ENCODE measurements at places on chromosomes 12 and 14.

DNA sequence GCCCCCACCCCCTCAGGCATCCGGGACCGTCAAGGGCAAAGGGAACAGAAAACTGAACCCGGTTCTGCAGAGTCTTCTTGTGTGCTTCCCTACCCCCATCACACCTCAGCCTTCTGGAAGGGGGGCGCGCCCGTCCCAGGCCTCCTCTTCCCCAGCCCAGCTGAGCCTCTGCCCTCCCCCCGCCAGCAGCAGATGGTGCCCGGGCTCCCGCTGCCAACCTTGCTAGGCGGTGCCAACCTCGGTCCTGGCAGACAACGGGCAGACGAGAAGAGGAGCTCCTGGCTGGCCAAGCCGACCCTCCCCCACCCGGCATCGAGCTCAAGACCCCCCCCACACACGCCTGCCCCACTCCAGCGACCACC, 8.7 kb downstream of the STAC3 start:
- DNase-seq: no peak

- DNase-seq: no peak
Measured at GRCh38 chr14:22926316-22926715, 2.9 kb downstream of the PRMT5 start.

DNA sequence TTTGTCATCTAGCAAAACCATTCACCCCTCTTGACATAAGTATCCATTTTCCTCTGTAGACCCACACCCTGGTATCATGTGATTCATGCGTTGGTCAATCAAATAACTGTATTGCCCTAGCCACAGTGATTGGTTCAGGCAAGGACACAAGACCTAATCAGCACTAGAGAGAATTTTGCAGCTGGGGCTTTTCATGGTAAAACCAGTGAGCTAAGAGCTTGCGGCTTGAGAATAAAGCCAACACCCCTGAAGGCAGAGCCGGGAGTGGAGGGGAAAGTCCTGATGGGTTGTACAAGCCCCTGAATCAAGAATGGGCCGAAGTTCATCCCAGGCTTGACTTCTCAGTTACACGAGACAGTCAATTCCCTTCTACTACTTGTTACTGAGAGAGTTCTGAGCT, 33.2 kb upstream of the LTBP2 start:
- DNase-seq: no peak

- no peak for DNase-seq
Measured at GRCh38 chr12:42807251-42807650, 217.7 kb upstream of the PRICKLE1 start.

- no peak for DNase-seq
Measured at GRCh38 chr14:68626386-68626785, 166.5 kb downstream of the ZFP36L1 start.

GRCh38 chr12:66684222-66684621, 5.3 kb upstream of the GRIP1 start:
- DNase-seq: no peak

DNA sequence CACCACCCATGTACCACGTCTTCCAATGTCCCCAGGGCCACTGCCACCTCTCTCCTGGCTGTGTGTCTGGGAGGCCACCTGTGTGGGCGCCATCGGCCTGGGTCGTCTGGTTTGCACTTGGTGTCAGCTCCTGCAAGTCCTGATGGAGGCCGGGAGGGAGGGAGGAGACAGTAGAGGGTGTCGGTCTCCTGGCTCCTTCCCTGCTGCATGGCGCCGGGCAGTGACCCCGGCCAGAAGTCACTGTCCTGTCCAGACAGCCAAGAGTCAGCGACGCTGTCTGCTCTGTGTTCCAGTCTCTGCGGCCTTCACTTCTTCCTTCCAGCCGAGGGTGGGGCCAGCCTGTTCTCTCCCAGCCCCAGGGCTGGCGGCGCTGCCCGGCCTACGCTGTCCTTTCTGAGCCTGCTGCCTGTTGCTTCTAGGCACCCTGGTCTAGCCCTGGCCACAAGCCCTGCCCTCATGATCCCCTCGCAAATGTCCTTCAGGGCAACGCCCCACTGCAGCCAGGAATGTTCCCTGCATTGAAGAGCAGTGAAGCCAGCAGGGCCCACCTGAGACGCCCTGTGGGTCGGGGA, 13.0 kb upstream of the LBHD2 start:
- no peak for DNase-seq

DNA sequence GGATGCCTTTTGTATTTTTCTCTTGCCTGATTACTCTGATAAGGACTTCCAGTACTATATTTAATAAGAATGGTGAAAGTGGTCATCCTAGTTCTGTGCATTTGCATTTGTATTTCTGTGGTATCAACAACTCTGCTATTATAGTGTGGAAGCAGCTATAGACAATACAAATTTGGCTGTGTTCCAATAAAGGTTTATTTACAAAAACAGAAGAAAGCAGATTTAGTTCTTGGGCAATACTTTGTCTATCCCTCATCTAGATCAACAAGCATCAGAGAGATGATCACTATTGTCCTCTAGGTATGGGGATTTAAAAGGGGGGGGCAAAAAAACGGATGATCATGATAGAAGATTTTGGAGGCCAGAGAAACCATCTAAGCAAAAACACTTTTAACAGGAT, 19.1 kb upstream of the BTG1 start:
- no peak for DNase-seq

DNA sequence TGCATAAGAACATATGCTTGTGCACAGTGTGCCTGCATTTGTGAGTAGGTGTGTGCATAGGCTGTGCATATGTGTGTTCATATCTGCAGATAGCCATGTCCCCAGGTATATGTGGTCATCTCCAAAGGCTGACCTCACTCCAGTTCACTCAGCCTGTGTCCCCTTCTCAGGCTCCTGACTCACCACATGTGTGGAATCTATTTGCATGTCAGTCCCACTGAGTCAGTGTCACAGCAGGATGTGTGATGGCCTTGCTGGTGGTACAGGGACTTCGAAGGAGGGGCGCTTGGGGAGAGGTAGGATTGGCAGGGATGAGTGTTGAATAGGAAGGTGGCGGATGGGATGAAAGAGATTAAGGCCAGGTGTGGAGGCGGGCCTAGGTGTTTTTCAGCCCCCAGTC, 35.5 kb downstream of the KRT80 start:
- no peak for DNase-seq

DNA sequence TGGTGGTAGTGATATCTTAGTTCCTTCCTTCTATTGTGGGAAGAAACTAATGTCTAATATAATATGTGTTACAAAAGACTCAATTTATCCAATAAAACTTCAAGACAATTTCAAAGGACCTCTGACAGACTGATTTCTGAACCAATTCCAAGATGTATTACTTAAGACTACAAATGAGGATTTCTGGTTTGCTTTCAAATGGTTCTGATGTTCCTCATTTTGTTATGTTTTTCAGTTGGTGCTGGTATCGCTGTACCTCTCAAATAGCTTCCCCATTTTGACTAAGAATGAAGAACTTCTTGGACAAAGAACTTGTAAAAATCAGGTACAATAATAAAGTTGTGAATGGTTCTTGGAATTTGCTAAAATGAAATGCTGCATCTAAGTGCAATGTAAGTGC, 19.4 kb upstream of the MBIP start:
- DNase-seq: no peak

DNA sequence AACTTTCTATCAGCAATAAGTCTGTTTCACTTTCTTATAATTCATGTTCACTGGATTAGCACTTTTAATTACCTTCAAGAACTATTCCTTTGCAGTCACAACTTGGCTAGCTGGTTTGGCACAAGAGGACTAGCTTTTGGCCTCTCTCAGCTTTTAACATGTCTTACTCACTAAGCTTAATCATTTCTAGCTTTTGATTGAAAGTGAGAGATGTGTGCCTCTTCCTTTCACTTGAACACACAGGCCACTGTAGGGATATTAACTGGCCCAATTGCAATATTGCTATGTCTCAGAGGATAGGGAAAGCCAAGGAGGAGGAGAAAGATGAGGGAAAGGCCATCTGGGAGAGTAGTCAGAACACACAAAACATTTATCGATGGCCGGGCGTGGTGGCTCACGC, 92.7 kb downstream of the PRICKLE1 start:
- DNase-seq: no peak

DNA sequence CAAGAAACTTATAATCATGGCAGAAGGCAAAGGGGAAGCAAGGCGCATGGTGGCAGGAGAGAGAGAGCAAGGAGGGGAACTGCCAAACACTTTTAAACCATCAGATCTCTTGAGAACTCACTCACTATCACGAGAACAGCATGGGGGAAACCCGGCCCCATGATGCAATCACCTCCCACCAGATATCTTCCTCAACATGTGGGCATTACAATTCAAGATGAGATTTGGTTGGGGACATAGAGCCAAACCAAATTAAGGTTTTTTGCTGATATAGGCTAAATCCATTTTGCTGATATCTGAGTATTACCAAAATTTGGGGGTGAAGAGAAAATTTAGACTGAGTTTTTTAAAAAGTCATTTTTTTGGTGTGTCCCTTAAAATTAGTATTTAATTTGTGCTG, 54.9 kb upstream of the TMX1 start:
- no peak for DNase-seq

GRCh38 chr12:2641207-2641606, 153.6 kb upstream of the FKBP4 start:
- DNase-seq: peak; percentile 54

DNA sequence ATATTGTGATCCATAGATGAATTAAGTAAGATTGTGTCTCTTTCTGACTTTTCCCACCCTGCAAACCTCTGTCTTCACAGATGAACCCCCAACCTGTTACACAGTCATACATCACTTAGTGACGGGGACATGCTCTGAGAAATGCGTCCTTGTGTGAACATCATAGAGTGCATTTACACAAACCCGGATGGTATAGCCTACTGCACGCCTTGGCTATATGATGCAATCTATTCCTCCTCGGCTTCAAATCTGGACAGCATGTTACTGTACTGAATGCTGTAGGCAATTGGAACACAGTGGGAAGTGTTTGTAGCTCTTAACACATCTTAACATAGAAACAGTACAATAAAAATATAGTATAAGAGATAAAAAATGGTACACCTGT, 7.4 kb upstream of the TESPA1 start:
- no peak for DNase-seq

DNA sequence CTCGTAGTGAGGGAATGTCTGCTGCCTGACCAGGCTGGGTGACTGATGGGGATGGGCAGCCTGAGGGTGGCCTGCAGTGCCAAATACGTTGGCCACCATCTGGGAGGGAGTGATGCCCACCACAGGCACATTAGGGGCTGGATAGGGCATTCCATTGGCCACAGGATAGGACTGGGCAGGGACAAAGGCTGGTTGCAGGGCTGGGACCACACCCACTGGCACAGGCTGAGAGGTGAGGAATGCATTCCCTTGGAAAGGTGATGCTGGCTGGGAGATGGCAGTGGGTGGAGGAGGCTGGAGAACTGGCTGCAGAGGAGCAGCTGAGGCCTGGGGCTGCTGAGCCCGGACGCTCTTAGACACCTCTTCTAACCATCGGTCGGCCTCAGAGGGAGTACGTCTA, 39.5 kb downstream of the PAPLN start:
- DNase-seq: no peak

GRCh38 chr12:119869720-119870119, 7.4 kb downstream of the CIT start:
- peak; percentile 87 for DNase-seq

- no peak for DNase-seq
Measured at GRCh38 chr12:25996677-25997076, 38.2 kb downstream of the RASSF8 start.

- no peak for DNase-seq
Measured at GRCh38 chr12:121250359-121250758, 40.4 kb downstream of the P2RX4 start.

GRCh38 chr12:81722004-81722403, 37.1 kb downstream of the PPFIA2 start:
- DNase-seq: no peak

- no peak for DNase-seq
Measured at GRCh38 chr14:50792051-50792477, 38.9 kb downstream of the NIN start.

DNA sequence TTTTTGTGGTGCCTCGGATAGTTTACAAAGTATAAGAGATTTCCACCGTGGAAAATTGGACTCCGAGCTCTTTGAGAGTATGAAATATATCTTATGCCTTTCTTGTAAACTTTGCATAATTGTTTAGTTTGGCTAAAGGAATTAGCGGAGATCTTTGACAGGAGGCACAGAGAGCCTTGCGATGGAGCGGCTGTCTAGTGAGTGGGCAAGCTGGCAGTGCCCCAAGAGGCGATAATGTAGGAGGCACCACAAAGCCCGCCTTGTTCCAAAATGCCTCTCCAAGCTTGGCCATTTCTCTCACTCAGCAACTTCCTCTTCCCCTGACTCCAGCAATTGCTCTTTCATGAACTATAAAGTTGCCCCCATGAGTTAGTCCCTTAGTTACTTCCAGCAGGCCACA, 270.1 kb upstream of the PRICKLE1 start:
- no peak for DNase-seq

- DNase-seq: no peak
Measured at GRCh38 chr12:44929236-44929885, 53.2 kb upstream of the NELL2 start.

DNA sequence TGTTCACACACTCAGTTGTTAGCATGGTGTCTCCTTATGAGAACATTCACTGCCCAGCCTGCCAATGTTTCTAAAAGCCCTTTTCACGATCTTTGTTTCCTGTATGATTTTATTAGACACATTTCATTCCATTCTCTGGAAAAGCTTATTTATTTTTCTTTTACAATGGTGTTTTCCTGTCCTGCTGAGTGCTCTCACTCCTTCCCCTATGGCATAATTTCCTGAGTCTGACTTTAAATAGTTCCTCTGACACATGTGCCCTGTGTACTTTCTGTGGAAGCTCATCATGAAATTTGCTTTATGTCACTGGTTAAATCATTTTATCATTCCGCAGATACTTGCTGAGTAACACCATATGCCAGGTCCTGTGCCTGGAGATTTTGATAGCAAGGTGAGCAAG, 612.0 kb downstream of the FLRT2 start:
- DNase-seq: no peak

GRCh38 chr12:5396541-5396940, 35.4 kb upstream of the NTF3 start:
- no peak for DNase-seq

GRCh38 chr14:101369194-101369915, 191.9 kb upstream of the DIO3 start:
- no peak for DNase-seq
